ENCODE measurements at places on chromosomes 4 and X.

- no peak for DNase-seq
These were observed 7.2 kb downstream of the STARD8 start for GRCh38 chrX:68654693-68655092.

DNA sequence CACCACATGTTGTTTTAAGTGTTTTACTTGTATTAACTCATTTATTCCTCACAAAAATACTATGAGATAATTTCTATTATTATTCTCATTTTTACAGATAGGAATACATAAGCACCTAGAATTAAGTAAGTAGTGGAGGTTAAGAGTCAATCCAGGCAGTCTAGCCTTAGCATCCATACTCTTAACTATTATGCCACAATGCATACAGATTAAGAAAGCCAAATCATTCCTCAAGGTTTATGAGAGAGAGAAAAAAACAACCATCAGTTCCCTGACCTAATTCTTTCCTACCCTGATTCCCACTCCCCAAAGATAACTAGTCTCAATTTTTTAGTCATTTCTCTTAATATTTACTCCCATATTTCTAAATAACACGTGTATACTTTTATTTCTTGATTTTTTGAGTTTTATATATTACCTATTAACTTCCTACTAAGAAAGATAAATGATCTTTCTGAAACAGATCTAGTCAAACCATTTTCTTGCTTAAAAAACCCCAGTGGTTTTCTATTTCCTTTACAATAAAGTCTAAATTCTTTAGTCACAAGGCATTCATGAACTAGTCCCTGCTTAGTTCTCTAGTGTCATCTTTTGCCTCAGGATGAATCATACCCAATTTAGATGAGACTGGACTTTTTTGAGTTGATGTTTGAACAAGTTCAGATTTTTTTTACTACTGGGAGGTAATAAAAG lies 16.0 kb downstream of the UBA6 start:
- DNase-seq = no peak

- no peak for DNase-seq
These were observed 7.6 kb upstream of the HTRA3 start for GRCh38 chr4:8261851-8262535.

DNA sequence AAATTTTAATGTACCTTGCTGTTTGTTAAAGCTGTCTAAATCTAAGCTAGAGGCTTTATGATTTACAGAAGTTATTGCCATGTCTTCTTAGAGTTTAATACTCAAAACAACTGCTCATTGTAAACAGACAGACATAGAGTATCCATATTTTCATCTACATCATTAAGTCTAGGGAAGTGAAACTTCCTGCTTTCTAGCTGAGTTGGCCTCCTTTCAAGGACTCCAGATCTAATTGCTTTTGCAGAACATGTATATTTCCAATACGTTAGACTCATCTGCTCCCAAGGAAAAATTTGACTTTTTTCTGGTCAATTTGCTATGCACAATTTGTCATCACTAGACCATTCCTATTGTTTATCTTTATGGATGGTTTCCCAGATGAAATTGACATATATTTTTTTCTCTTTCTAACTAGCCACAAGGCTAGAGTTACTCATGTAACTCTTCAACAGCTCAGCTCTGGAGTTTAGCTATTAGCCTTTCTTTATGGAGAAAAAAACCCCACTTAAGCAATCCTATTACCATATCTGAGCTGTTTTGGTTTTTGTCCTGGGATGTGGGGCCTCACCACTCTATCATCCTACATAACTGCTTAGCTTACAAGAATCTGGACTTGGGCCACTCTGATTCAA lies 122.9 kb downstream of the PPA2 start:
- no peak for DNase-seq

GRCh38 chr4:3873408-3874027 lies 107.3 kb downstream of the ADRA2C start:
- no peak for DNase-seq

- DNase-seq = no peak
These were observed 95.8 kb upstream of the NAP1L5 start for GRCh38 chr4:88793475-88793874.

GRCh38 chrX:129622757-129623301 lies 31.9 kb downstream of the APLN start:
- no peak for DNase-seq

GRCh38 chr4:151202381-151202780 lies 74.6 kb upstream of the PRSS48 start:
- DNase-seq = no peak

- DNase-seq = no peak
These were observed 403.7 kb downstream of the MID1IP1 start for GRCh38 chrX:39204945-39205344.

DNA sequence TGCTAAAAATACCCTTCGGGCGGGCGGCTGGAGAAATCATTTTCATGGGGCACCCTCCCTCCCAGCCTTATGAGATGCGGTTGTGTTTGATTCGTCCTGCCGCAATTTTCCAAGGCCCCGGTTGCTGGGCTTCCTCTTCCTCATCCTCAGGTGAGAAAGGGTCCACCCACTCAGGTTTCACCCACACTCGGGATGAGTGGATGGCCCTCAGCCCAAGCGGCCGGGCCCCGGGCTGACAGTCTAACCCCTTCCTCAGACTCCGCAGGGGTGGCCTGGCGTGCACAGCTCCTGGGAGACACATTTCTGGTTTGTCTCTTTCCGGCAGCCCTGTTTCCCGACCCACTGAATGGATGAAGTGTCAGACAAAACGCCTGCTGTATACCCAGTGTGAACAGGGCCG lies 116.5 kb upstream of the LRPAP1 start:
- DNase-seq = no peak

- DNase-seq = no peak
These were observed 85.6 kb downstream of the MANBA start for GRCh38 chr4:102675141-102675540.

DNA sequence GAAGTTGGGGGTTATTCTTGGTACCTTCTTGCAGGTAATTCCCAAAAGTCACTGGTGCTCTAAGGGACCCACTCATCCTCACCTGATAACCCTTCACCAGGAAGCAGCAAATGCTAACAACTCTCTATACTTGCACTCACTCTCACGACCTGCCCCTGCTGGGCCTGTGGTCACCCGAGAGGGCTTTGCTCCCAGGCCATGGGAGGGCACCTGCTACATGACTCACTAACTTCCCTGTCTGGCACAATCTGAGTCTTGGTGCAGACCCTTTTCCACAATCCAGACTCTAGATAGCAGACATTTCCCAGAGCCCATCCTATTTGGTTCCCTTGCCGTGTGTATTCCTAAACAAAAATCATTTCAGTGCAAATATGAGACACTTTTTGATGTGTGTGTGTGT lies 403.8 kb upstream of the FAT1 start:
- DNase-seq = no peak

GRCh38 chrX:53458082-53458481 lies 23.9 kb upstream of the HSD17B10 start:
- DNase-seq = no peak

- DNase-seq = no peak
These were observed 107.6 kb upstream of the PACRGL start for GRCh38 chr4:20592663-20593062.

- DNase-seq = no peak
These were observed 20.6 kb downstream of the F8 start for GRCh38 chrX:155001873-155002272.

DNA sequence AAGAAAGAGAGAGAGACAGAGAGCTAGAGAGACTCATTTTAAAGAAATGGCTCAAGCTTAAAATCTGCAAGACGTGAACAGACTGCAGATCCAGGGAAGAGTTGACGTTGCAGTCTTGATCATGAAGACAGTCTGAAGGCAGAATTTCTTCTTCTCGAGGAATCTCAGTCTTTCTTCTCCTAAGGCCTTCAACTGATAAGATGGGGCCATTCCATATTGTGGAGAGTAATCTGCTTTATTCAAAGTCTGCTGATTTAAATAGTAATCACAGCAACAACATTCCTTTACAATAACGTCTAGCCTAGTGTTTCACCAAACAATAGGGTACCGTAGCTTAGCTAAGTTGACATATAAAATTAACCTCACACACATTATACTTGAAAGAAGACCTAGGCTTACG lies 208.4 kb upstream of the ADAMTS3 start:
- no peak for DNase-seq

GRCh38 chrX:11010476-11010875 lies 100.7 kb upstream of the HCCS start:
- no peak for DNase-seq

DNA sequence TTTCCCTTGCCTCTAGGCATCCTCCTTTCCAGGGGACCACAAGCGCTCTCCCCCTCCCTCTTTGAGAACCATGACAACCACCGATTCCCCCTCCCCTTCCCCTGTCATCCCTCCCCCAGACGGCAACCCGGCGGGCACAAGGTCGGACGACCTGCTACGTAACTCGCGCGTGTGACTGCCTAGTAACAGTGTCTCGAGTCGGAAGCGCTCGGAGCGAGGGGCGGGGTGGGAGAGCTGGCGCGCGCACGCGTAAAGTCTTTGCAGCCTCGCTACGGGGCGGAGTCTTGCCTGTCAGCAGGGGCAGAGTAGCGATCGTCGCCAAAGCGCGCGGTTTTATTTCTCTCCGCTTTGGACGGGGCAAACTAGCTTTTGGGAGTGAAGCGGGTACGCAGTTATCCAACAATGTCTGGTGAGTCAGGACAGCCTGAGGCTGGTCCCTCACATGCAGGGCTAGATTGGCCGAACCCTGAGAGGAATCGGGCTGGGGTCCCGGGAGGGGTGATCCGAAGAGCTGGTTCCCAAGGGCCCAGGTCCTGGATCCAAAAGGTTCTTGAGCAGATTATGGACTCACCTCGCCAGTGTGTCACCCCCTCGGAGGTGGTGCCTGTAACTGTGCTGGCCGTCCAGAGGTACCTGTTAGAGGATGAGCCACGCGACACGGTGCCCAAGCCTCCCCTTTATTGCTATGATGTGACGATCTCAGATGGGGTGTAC lies at the start of gene RADX:
TSS of gene RADX (plus strand) at position 300 of the 714 bp plus-strand sequence. CDS start at position 403, 103 bp downstream.
- peak; percentile 86 for DNase-seq

DNA sequence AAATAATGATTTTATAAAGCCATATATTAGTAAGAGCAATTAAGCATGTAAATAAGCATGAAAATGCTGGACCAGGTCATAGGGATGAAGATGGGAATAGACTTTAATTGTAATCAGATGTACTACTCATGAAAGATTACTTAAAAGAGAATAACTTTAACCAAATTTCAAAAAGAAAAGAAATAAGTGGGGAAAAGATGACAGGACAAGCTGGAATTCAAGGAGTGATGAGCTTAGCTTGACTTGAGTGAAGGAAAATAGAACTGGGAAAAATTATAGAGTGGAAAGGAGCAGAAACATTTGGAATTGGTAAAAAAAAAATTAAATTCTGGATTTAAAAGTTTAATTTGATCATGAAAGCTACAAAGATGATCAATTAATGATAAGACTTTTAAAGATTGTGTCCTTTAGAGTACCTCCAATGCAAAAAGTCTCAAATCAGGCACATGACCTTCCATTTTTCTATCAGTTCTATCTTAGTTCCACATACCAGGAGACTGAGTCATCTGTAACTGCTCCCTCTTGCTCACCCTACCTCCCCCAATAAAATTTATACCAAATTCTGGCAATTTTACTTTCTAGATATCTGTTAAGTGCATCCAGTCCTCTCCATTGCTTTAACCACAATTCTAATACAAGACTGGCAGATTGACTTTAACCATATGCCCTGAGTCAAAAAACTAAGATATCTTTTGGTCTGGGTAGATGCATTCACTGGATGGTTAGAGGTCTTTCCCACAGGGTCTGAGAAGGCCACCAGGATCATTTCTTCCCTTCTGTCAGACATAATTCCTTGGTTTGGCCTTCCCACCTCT lies 56.4 kb upstream of the SLIT2 start:
- no peak for DNase-seq

GRCh38 chr4:182143086-182143821 lies 99.9 kb upstream of the TENM3 start:
- DNase-seq = no peak

DNA sequence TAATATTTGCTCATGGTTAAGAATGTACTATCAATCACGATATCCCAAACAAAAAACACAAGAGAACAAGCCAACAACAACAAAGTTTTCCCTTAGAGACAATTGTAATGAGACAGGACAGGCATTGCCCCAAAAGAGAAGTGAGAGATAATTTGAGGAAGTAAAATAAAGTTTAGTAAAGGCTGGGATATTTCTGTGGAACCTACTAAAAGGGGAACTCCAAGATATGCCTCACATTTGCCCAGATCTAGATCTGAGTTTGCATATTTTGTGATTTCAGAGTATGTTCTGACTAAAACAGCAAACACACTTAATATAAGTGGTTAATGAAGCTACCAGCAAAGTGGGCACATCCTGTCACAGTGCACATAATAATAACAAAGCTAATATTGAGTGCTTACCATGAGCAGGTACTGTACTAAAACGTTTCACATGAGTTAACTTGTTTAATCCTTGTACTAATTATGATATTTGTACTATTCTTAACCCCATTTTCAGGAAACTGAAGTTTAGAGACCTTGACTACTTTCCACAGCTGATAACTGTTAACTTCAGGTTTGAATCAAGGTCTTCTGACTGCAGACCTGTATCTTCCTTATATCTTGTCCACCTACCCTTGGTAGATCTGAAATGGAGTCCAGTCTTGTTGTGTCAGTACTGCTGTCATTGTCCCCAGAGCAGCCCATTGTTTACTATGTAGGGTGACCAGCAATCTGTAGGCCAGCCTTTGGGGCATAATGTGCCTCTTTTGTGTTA lies 26.0 kb upstream of the BMP2K start:
- DNase-seq = no peak

- DNase-seq = no peak
These were observed 141.3 kb upstream of the SH3RF1 start for GRCh38 chr4:169412046-169412445.

GRCh38 chrX:103530545-103530944 lies 11.3 kb upstream of the RAB40A start:
- DNase-seq = no peak

DNA sequence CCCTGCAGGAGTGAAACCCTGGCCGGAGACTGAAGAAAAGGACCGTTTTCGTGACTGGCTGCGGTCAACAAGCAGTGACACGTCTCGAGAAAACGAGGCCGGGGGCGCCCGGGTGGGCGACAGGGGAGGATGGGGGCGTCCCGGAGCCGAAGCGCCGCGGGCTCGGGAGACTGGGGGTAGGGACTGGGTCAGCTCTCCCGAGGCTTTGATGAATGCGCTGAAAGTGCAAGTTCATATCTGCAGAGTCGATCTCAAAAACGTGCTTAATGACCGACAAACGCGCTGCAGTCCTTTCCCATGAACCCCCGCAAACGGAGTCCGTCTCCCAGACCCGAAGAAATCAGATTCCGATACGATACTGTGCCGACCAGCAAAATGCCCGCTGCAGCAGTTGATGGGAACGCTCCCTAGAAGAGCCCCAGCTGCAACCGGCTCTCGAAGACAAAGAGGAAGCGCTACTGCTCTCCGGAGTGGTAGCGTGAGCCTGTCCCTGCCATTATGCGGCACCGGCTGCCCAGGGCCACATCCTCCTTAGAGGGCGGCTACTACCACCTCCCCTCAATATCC lies 806 bp upstream of the CD99L2 start:
- peak; percentile 15 for DNase-seq

DNA sequence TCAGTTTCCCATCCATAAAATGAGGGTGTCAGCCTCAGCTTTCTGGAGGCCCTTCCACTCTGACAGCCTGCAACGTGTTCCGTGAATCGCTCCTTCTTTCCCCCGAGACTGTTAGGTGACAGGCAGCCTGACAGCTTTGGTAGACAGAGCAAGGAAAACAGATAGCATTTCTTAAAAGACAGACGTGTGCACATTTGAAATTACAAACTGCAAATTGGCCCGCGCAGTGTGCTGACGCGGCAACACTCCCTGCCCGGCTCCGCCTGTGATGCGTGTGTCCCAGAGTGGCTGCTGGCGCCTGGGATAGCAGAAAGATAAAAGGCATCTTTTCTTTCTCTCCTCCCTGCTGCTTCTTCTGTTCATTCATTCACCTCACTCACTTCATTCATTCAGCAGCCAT lies 245.3 kb downstream of the AFAP1 start:
- no peak for DNase-seq

GRCh38 chr4:56619816-56620215 lies 61.3 kb downstream of the HOPX start:
- no peak for DNase-seq
